ENCODE measurements at places on chromosomes 3 and 15.

DNA sequence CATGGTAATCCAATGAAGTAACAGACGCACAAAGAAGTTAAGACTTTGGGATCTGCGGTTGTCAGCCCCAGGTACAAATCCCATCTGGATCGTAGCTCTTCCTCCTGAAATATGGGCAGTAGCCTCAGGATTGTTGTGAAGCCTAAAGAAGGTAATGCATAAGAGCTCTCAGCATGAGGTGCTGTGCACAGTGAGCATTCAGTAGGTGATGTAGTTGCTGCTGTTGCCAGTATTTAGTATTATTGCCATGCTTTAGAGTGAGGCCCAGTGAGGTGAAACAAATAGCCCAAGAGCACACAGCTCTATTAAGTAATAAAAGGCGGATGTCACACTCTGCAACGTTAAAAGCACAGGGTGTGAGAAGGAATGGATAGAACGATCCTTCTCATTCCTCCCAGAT is 225.7 kb downstream of the GABRG3 start:
- no peaks in the 10 kb centered on the region for H3K27me3 ChIP-seq
- no peak overlapping the region for H3K27ac ChIP-seq
- H3K4me3 ChIP-seq, result no peak overlapping the region
- H3K36me3 ChIP-seq, result no peaks in the 10 kb centered on the region

DNA sequence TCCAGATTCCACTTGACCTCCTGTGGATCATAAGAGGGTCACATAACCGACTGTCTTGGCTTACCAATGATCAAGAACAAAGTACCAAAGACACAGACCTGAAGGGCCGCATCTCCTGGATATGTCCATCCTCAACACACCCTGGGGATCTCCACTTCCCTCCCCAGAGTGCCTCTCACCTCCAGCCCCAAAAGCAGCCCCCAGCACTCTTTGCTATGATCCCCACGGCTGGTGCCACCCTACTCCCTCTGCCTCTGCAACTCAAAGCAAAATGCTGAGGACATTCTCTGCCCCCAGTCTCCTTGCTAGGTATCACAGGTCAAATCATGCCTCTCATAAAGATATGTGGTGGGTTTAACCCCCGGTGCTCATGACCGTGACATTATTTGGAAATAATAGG is 32.7 kb downstream of the SLCO2A1 start:
- H3K4me1 ChIP-seq, result no peaks in the 10 kb centered on the region
- no peak for DNase-seq
- no peak overlapping the region for H3K4me3 ChIP-seq
- H3K27ac ChIP-seq, result no peak overlapping the region
- H3K36me3 ChIP-seq, result no peaks in the 10 kb centered on the region

DNA sequence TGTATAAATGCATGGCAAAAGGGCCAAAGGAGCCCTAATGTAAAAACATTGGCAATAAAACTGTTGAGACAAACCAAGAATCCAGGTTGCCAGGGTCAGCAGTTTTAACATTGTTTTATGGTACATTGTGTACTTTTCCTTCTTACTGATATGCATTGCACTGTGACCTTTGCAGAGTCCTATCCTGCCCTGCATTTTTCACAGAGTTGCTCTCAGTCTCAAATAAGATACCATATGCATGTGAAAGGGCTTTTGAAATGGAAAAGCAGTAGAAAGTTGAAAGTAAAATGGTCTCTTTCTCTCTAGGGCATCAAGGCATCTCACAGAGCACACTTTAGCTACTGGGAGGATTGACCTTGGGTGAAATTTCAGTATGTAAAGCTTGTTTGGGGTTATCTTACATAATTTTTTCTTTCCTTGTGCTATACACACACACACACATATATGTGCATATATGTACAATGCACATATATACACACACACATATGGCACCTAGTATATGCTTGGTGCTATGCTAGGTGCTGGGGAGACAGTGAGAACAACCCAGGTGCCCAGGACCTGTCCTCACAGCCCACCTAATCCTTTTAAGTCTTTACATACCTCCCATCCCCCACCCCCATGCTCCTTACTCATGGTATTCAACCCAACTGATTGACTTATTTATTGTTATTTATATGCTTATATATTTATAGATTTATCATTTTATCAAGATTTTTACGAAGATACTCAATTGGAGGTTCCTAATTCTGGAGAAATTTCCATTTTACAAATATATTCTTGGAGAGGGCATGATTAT is 1.2 kb upstream of the PPP2R3A start:
- DNase-seq, result no peak
- H3K27ac ChIP-seq, result no peak overlapping the region
- H3K27me3 ChIP-seq, result no peaks in the 10 kb centered on the region
- no peak overlapping the region for H3K4me3 ChIP-seq

DNA sequence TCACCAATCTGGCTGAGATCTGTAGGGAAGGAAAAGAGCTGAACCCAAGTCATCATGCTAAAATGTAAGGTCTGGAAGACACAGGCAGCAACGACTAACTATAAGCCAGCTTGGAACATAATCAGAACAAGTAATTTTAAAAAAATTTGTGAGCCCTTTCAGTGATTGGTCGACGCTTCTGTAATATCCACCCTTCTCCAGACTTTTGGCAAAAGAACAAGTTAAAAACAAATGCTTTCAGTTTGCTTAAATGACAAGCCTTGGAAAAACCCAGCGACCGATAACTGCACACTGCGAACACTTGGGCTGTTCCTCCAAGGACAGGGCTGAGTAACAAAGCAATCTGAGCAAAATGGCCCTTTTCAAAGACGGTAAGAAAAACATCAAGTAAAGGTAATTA is 49.6 kb downstream of the PCSK6 start:
- H3K4me1 ChIP-seq, result peaks cover 9% of the 10 kb centered on the region
- H3K36me3 ChIP-seq, result no peaks in the 10 kb centered on the region
- H3K4me3 ChIP-seq, result peak overlapping the region; percentile 8
- no peak for DNase-seq

DNA sequence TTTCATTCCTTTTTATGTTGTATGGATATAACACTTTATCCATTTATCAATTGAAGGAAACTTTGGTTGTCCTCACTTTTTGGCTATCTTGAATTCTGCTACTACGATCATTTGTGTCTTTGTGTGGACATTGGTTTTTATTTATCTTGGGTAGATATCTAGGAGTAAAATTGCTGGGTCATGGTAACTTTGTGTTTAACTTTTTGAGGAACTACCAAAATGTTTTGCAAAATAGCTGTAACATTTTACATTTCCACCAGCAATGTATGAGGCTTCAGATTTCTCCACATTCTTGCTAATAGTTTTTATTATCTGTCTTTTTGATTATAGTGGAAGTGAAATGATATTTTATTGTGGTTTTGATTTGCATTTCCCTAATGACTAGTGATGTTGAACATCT is 55.6 kb downstream of the TLNRD1 start:
- H3K27ac ChIP-seq, result no peak overlapping the region
- no peaks in the 10 kb centered on the region for H3K27me3 ChIP-seq
- H3K4me3 ChIP-seq, result no peak overlapping the region
- no peaks in the 10 kb centered on the region for H3K36me3 ChIP-seq
- no peak for DNase-seq

- no peaks in the 10 kb centered on the region for H3K36me3 ChIP-seq
- H3K27me3 ChIP-seq, result no peaks in the 10 kb centered on the region
- H3K27ac ChIP-seq, result peak overlapping the region; percentile 99
- peak overlapping the region; percentile 77 for H3K4me3 ChIP-seq
- no peak for DNase-seq
These were observed 33.5 kb downstream of the ZBTB38 start for GRCh38 chr3:141401573-141402475.

- no peaks in the 10 kb centered on the region for H3K4me1 ChIP-seq
- no peaks in the 10 kb centered on the region for H3K36me3 ChIP-seq
These were observed 53.7 kb downstream of the CCDC54 start for GRCh38 chr3:107430996-107431245.

DNA sequence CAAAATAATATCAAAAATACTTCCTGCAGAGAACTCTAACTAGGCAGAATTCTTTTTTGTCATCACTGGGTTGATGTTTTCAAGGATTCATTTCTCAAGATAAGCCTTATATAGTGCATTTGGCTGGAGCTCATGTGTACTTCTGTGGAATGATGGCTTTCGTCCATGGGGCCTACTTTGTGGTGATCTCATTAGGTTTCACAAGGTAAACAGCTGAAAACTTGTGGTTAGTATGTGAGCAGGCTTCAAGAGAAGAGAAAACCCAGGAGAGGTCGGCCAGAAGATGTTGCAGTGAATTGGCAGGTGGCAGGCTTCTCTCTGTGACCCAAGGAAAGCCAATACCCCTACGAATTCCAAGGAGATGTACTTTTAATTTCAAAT is 121.4 kb upstream of the PHLDB2 start:
- peaks cover 5% of the 10 kb centered on the region for H3K4me1 ChIP-seq
- no peak overlapping the region for H3K4me3 ChIP-seq
- H3K36me3 ChIP-seq, result no peaks in the 10 kb centered on the region
- no peaks in the 10 kb centered on the region for H3K27me3 ChIP-seq
- peak overlapping the region; percentile 73 for H3K27ac ChIP-seq
- peak; percentile 77 for DNase-seq

DNA sequence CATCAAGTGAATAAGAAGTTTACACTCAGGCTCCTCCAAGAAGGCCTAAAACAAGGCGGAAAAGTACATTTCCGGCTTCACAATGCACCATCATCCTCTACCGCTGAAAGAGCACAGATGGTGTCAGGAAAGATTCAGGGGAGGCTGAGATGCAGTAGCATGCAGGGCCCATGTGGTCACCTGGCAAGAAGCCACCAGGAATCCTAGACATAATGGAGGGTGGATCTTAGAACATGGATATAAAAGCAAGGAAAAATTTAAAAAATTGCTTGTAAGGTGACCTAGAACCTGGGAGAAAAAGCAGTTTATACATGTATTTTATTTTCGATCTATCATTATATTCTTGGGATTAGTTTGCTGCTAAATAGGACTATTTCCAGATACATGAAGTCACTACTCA is 21.9 kb upstream of the OTOL1 start:
- DNase-seq, result no peak
- no peaks in the 10 kb centered on the region for H3K36me3 ChIP-seq
- no peak overlapping the region for H3K4me3 ChIP-seq
- no peaks in the 10 kb centered on the region for H3K4me1 ChIP-seq
- no peaks in the 10 kb centered on the region for H3K27me3 ChIP-seq

GRCh38 chr15:36323615-36324014 is 255.8 kb upstream of the CDIN1 start:
- no peak overlapping the region for H3K27ac ChIP-seq
- H3K4me1 ChIP-seq, result no peaks in the 10 kb centered on the region
- no peaks in the 10 kb centered on the region for H3K36me3 ChIP-seq

- no peak for DNase-seq
- no peaks in the 10 kb centered on the region for H3K27me3 ChIP-seq
- no peak overlapping the region for H3K27ac ChIP-seq
- no peak overlapping the region for H3K4me3 ChIP-seq
These were observed 15.1 kb upstream of the ARID3B start for GRCh38 chr15:74525945-74526344.

- no peaks in the 10 kb centered on the region for H3K4me1 ChIP-seq
- no peak for DNase-seq
- H3K27ac ChIP-seq, result no peak overlapping the region
- no peak overlapping the region for H3K4me3 ChIP-seq
- H3K36me3 ChIP-seq, result peaks cover 3% of the 10 kb centered on the region
- H3K27me3 ChIP-seq, result no peaks in the 10 kb centered on the region
These were observed 450.5 kb upstream of the AZI2 start for GRCh38 chr3:28799084-28799483.

DNA sequence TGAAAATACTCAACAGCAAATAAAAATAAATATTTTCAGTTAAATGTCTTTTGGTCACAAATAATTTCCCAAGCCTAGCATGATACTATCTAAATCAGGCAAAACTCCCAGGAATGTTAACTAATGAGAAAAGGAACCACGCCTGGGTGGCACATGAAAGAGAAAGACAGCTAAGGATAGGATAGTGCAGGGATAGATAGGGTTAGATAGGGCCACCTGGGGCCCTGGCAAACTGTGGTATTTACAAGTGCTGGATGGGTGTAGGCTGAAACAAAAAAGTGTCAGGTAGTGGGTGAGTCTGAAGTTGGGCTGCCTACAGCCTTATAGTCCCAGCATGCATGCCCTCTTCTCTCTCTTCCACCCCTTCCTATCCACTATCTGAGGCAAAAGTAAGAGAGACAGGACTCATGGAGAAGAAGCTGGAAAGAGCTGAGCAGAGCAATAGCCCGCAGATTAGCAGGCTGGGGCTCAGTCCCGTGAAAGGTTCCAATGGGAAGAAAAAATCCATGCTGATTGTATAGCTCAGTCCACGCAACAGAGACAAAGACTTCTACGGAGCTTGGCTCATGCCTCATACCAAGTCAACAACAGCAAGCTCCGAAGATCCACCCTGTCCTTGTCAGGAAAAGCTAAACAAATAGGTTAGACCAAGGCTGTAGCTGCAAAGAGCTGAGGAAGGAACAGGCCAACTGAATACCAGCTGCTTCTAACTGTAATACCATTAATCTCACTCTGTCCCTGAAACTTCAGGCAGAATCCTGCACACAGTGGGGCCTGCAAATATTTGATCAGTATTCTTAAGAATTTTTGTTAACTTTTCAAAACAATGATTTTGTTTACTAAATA is 342.1 kb upstream of the ATP11B start:
- H3K36me3 ChIP-seq, result no peaks in the 10 kb centered on the region
- H3K4me3 ChIP-seq, result no peak overlapping the region
- H3K4me1 ChIP-seq, result no peaks in the 10 kb centered on the region
- DNase-seq, result no peak
- H3K27me3 ChIP-seq, result no peaks in the 10 kb centered on the region

GRCh38 chr3:60651799-60652198 is 599.5 kb downstream of the FHIT start:
- H3K27ac ChIP-seq, result no peak overlapping the region
- no peaks in the 10 kb centered on the region for H3K4me1 ChIP-seq
- no peaks in the 10 kb centered on the region for H3K36me3 ChIP-seq
- no peak for DNase-seq

GRCh38 chr3:140292170-140292569 is 357.2 kb downstream of the CLSTN2 start:
- H3K27me3 ChIP-seq, result no peaks in the 10 kb centered on the region
- H3K36me3 ChIP-seq, result no peaks in the 10 kb centered on the region
- DNase-seq, result no peak
- H3K4me3 ChIP-seq, result no peak overlapping the region
- H3K4me1 ChIP-seq, result no peaks in the 10 kb centered on the region
- H3K27ac ChIP-seq, result no peak overlapping the region

DNA sequence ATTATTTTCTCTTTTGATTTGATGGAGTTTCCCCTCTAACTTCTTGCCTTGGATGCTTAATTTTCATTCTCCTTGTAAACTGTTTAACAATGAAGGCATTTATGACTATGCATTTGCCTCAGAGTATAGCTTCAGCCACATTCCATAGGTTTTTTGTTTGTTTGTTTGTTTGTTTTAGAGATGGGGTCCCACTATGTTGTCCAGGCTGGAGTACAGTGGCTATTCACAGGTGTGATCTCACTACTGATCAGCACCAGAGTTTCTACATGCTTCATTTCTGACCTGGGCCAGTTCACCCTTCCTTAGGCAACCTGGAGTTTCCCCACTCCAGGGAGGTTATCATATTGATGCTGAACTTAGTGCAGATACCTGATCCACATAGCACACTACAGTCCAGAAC is 4.1 kb downstream of the SECISBP2L start:
- no peaks in the 10 kb centered on the region for H3K36me3 ChIP-seq
- peaks cover 4% of the 10 kb centered on the region for H3K4me1 ChIP-seq
- no peak for DNase-seq
- no peaks in the 10 kb centered on the region for H3K27me3 ChIP-seq

GRCh38 chr3:12430086-12430485 is 54.2 kb upstream of the TSEN2 start:
- H3K36me3 ChIP-seq, result no peaks in the 10 kb centered on the region
- no peaks in the 10 kb centered on the region for H3K27me3 ChIP-seq
- no peaks in the 10 kb centered on the region for H3K4me1 ChIP-seq
- H3K4me3 ChIP-seq, result no peak overlapping the region
- DNase-seq, result no peak
- no peak overlapping the region for H3K27ac ChIP-seq
